ENCODE measurements at places on chromosomes 2 and 18.

DNA sequence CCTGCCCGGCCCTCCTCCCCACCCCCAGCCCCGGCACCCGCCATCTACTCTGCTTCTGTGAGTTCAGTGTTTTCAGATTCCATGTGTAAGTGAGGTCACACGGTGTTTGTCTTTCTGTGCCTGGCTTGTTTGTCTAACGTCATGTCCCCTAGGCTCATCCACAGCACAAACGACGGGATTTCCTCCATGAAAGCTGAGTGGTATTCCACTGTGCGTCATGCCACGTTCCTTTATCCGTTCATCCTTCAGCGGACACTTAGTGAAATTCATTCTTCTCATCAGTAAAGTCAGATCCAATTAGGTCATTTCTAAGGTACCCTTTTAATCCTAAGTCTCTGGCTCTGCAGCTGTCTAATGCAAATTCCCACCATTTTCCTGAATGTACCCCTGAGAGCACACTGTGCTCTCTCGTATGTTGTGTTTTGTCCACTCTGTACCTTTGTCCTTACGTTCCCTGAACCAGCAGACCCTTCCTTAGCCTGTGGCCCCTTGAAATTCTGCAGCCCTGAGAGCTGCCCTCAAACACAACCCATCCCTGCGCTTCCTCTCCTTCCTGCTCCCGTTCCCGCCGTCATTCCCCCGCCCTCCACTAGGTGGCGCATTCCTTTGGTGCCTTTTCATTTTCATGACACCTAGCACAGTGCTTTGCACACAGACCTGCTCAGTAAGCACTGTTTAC, 44.1 kb downstream of the TRAPPC12 start:
- H3K27ac ChIP-seq: peak overlapping the region; percentile 53
- H3K36me3 ChIP-seq: peaks cover 5% of the 10 kb centered on the region
- H3K27me3 ChIP-seq: peaks cover 6% of the 10 kb centered on the region
- peaks cover 24% of the 10 kb centered on the region for H3K4me1 ChIP-seq

GRCh38 chr2:133817680-133818566, 249.7 kb upstream of the NCKAP5 start:
- H3K27ac ChIP-seq: no peak overlapping the region
- DNase-seq: no peak
- H3K36me3 ChIP-seq: peaks cover 4% of the 10 kb centered on the region

GRCh38 chr2:156405586-156405985, 30.6 kb upstream of the GPD2 start:
- H3K4me1 ChIP-seq: peaks cover 4% of the 10 kb centered on the region
- no peak overlapping the region for H3K27ac ChIP-seq
- H3K4me3 ChIP-seq: no peak overlapping the region
- H3K27me3 ChIP-seq: peaks cover 7% of the 10 kb centered on the region
- no peak for DNase-seq

DNA sequence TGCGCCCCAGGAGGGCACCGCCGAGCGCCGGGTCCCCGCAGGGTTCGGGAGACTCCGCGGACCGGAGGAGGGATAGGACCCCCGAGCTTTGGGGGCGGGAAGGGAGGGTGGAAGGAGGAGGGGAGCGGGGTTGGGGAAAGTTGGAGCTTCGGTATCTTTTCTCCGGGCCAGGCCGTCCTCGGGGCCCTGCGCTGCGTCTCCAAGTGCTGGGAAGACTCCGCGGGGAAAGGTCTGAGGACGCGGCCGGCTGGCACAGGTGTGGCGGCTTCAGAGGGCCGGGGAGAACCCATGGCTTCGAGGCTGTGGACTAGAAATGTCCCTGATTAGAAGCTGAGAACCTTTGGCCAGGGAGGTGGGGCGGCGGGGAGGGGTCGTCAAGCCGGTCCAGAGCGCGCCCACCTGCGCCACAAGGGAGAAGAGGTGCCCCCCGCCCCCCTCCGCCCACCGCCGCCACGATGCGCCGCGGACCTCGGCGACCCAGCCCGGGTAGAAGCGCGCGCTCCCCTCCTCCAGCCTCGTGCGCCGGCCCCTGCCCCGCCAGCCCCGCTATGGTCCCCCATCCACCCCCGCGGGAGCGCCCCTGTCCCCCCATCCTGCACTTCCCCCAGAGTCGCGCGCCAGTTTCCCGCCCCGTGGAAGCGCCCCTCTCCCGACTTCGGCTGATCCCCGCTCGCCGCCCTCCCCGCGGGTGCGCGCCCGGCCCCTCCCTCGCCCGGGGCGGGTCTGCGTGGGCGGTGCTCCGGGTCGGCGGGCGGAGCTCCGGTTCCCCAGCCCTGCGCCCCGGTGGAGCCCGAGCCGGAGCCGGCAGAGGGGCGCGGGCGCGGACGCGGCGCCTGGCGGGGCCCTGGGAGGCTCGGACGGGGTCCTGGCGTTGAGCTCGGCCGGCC, at the start of gene SNTG2:
TSS of gene SNTG2 (plus strand) at position 770 of the 887 bp plus-strand sequence. CDS start 148 bp downstream, outside the sequence.
- no peak within 1 kb of the TSS for H3K27ac ChIP-seq
- peaks cover 2% of the 10 kb centered on the region for H3K27me3 ChIP-seq
- H3K36me3 ChIP-seq: no peaks in the 10 kb centered on the region
- DNase-seq: peak; percentile 72
